ENCODE measurements at places on chromosomes 12 and 14.

DNA sequence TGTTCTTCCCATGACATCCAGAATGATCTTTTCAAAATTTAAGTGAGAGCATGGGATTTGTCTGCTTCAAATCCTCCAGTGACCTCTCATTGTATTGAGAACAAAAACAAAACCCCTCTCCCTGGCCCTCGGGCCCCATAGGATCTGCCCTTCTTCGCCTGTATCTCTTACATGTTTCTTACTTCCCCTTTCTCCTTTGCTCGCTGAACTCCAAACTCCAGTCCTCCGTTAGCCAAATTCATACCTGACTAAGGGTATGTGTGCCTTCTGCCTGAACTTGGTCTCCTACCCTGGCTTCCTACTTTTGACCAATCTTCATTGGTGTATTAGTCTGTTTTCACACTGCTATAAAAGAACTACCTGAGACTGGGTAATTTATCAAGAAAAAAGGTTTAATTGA is 13.2 kb upstream of the TSPAN11 start:
- no peak for DNase-seq

DNA sequence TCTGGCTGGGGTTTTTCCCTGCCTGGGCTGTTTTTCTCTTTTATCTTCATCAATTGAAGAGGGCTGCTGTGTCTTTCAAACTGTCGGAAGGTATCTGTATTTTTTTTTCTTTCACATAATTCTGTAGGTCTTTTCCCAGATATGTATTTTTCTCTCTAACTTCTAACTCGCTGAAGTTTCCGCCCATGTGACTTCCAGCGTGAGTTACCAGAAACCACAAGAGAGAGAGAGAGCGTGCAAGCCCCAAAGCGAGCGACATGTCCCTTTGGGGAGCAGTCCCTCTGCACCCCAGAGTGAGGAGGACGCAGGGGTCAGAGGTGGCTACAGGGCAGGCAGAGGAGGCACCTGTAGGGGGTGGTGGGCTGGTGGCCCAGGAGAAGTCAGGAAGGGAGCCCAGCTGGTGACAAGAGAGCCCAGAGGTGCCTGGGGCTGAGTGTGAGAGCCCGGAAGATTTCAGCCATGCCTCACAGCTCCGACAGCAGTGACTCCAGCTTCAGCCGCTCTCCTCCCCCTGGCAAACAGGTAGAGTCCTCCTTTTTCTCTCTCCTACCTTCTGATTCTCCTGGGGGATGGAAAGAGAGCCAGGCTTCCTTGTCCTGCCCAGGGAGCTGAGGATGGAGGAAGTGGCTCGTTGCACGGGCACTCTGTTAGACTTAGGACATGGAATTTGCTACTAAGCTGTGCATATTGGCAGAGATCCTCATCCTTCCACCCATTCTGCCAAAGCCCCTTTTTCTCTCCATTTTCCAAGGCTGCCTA is at the start of gene BATF:
Gene BATF (plus strand): TSS at position 246 of the 759 bp plus-strand sequence. CDS start 214 bp downstream, at position 460.
- no peak for DNase-seq

DNA sequence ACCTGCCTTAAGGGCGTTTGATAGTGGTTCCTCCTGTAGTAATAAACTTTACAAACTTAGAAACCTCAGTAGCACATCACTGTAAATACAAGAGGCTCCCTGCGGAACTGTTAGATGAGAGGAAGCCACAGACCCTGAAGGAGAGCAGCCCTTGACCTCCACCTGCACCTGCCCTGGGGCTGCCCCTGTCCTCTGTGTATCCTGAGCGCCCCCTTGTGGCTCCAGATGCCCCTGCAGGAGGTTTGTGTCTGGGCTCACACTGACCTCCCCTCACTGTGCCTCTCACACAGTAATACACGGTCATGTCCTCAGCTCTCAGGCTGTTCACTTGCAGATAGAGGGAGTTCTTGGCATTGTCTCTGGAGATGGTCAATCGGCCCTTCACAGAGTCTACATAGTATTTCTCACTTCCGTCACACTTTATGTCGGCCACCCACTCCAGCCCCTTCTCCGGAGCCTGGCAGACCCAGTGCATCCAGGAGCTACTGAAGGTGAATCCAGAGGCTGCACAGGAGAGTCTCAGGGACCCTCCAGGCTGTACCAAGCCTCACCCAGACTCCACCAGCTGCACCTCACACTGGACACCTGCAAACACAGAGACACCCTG is 1059.8 kb downstream of the TMEM121 start:
- DNase-seq = no peak

GRCh38 chr12:109358154-109358869 is 10.6 kb downstream of the MYO1H start:
- peak; percentile 2 for DNase-seq

DNA sequence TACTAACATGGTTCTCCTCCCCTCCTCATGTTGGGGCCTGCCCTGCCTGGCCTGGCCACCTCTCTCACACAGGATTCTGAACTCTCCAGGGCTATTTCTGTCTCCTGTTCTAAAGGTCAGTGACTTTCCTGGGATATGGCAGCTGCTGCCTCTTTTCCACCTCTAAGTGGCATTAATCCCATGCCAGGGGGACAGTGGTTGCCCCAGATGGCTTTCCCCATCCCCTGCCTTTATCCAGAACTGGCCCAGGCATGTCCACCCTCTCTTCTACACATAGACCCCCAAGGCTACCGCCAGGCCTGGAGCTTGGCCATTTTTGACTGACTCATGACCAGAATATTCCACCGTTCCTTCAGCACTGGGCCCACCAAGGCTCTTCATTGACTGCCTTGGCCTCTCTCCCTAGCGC is 90.4 kb downstream of the IRF2BPL start:
- no peak for DNase-seq

- peak; percentile 84 for DNase-seq
Measured at GRCh38 chr14:23154964-23155587, 28.4 kb downstream of the SLC7A8 start.
